Cerebellum (tissue), 4 donors: ENCODE measurements at places on chromosomes 3 and 15. TPM values are rescaled to one million over a fixed set of nuclear protein-coding genes. Genes with fewer than 3 reads are reported as not detected.

GRCh38 chr3:73549051-73549600, 75.6 kb downstream of the PDZRN3 start:
- no peak for DNase-seq

- no peak for DNase-seq
Measured at GRCh38 chr15:85557385-85557784, 177.0 kb downstream of the AKAP13 start.

- no peak for DNase-seq
Measured at GRCh38 chr3:123788710-123789109, 95.4 kb downstream of the MYLK start.

Gene SIAH2
- 17.1 TPM for total RNA-seq

Gene RFT1
- total RNA-seq: 12.1 TPM

GRCh38 chr15:63908281-63908680, 74.5 kb upstream of the HERC1 start:
- DNase-seq: no peak

DNA sequence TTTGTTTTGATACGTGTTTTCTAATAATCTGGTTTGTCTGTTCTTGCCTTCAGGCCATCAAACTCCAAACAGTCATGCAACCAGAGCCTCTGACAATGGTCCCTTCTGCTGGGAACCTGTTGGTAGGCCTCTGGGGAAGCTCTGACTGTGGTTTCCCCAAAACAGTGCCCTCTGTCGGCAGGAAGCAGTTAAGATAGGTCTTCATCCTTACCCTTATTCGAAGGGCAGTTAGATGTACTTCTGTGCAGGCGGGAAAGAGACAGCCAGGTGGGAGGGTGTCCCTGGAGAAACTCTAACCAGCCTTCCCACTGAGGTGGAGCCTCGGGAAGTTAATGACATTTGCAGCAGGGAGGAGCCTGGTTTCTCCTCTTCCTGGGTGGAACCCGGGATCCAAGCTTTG, 81.6 kb upstream of the CHMP2B start:
- no peak for DNase-seq

GRCh38 chr15:89068325-89068784, 19.9 kb upstream of the ABHD2 start:
- DNase-seq: no peak

Gene COLQ
- total RNA-seq: 2.5 TPM
